Brain (organoid and tissue), 16 donors: ENCODE measurements at places on chromosomes 5 and 9.

DNA sequence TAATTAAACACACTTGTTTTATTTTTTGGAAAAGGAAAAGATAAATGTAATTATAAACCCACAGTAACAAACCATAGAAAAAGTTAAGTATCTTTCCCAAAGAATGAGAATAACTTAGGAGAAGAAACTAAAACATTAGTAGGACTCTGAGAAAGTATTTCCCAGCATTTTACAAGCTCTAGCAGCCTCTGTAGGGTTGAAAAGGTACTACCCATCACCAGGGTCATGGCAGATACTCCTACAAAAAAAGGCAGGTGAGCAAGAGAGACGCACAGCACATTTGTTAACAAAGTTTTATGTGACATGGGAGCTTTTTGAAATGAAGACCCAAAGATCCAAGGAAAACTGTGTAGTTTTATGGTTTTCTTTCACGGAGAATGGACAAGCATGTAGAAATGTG lies 77.7 kb upstream of the FAM169A start:
- DNase-seq: no peak

DNA sequence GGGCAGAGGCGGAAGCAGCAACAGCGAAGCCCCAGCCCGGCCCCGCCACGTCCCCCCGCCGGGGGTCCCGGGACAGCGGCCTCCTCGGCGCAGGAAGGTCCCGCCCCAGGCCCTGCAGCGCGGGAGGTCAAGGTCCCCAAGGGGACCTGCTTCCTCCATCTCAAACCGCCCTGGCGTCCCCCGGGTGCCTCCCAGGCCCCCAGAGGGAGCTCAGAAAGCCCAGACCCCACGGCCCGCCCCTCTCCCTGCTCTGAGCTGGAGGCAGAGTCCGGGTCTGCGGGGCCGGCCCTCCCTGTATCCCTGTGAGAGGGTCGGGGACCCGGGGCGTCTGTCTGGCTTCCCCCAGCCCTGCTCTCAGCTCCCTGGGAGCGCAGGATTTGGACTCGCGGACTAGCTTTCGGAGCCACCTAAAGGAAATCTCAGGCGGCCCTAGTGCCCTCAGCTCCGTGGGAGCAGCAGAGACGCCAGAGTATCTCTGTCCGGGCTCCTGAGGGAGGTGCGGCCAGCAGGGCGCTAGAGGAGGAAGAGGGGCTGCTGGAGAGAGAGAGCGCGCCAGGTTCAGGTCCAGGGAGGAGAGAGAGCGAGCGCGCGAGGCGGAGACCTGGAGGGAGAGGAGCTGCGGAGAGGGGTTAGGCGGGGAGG lies 30.7 kb downstream of the EXOC3 start:
- DNase-seq: peak; percentile 6

DNA sequence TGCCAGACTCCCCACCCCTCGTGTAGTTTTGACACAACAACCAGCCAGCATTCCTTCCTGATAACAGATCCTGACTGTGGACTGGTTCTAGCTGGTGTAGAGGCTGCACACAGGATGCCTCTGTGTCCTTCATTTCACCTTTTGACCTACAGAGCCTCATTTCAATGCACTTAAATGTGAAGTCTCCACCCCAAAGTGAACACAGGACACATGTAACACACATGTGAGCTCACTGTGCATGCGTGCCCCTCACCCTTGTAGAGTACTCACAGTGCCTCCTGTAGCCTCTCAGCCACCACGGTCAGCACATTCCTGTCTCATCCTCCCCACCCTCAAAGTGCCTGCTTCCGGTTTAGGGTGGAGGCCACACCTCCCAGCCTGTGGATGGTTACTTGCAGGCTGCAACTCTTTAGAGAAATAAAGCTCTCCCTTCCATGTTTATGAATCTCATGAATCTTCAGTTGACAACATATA lies 11.6 kb upstream of the NKD2 start:
- no peak for DNase-seq

- no peak for DNase-seq
Observed at GRCh38 chr5:56456002-56456401, 222.9 kb upstream of the ANKRD55 start.

DNA sequence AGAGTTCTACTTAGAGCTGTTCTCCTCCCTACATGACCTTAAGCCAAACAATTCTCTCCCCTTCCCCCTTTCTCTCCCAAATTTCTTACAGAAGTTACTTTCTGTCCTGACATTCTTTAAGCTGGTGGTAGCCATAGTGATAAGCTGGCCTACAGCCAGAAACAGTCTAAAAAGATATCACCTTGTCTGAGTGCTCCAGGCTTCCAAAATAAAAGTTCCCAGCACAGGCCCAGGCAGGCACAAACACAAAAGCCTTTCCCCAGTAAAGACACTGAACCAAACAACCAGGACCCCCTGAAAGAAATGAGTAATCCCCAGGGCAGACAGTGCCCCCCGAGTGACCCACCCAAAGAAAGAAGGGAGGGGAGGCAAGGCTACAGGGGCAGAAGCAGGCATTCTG lies 19.2 kb downstream of the SIL1 start:
- peak; percentile 58 for DNase-seq

DNA sequence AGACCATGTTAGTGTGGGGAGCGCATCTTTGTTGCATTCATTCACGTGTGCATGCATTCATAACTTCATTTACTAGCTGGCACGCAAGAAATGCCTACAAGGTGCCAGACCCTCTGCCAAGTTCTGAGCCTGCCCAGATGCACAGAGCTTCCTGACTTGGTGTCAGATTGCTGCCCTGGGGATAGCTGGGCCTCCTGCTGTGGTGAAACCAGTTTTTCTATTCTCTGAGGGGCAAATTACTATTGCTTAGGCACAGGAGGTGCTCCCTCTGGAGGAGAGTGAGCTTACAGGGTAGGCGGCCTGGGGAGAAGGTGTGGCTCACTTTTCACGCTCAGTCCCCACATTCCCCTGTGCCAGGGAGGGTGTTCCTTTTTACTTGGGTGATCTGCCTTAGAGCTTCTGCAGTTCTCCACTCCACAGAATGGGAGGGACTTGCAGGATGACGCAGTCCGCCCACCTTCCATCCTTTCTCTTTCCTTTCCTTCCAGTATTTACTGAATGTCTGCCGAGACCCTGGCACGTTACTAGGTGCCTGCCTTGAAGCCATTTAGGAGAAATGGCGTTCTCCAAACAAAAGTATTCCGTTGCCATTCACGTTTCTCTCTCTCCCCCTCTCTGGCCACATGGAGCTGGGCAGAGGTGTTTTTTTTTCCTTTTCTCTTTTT lies 27.9 kb upstream of the CTNNA1 start:
- peak; percentile 42 for DNase-seq

- DNase-seq: no peak
Observed at GRCh38 chr5:32147959-32148358, 26.2 kb downstream of the GOLPH3 start.

GRCh38 chr9:4106760-4107143 lies 193.1 kb downstream of the GLIS3 start:
- DNase-seq: no peak

- no peak for DNase-seq
Observed at GRCh38 chr5:133119233-133119711, 67.5 kb downstream of the HSPA4 start.

DNA sequence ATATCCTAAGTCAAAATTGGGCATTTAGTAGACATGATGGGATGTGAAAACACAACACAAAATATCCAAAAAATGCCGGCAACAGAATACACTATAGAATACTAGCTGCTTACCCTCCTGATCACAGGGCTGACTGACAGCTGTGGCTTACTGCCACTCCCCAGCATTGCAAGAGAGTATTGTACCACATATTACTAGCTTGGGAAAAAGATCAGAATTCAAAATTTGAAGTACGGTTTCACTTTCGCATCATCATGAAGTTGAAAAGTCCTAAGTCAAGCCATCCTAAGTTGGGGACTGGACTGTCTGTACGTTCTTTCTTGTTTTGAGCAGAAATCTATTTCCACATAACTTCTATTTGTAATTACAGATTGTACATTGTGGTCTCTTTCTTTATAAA lies 851.4 kb downstream of the MAT2B start:
- DNase-seq: no peak

- peak; percentile 56 for DNase-seq
Observed at GRCh38 chr9:77024776-77025545, 5.5 kb downstream of the FOXB2 start.

DNA sequence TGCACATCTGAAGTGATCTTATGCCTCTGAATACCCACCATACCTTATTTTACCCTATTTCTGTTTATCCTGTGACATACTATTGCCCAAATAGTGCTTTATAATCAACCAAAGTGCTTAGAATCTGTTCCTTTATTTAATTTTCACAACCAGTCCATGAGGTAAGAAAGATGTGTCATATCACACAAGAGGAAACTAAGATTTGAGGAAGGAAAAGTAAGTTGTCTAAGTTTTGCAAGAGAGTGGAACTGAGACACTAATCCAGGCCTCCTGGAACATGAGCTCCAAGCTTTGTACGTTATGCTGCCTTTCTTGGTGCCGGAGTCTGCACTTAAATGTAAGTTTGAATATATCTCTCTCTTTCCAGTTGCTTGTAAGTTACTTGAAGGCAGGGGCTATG lies 17.2 kb downstream of the KDM3B start:
- DNase-seq: no peak

DNA sequence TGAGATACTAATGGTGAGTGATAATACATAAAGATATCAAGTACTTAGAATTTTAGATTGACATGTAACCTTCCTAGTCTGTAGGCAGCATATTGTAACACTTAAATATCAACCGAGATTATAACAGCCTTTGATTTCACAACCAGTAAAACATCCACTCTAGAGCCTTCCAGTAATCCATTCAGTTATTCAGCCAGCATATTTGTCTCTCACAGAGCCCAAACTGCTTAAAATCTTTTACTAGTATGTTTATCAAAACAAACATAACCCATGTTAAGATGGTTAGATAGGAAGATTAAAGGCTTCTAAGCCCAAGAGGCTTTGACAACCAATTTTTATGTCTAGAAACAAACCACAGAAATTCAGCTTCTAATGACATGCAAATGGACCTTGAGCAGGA lies 177.9 kb upstream of the FST start:
- DNase-seq: no peak

DNA sequence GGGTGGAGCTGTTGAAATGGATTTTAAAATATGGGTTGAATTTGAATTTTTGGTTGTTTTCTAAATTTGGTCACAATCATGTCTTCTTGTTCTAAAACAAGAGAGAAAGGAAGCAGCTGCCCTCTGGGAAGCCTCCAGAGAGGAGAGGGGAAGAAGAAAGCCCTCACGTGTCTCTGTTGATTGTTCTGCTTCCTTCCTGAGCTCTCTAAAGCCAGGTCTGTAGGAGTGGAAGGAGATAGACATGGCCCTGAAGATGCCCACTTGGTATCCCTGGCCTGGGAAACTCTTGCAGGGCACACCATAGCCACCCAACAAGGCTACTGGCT lies 59.6 kb downstream of the GALNT12 start:
- no peak for DNase-seq

- DNase-seq: no peak
Observed at GRCh38 chr5:93886917-93887361, 145.5 kb upstream of the POU5F2 start.

GRCh38 chr9:87656485-87656884 lies 69.4 kb upstream of the CTSL start:
- DNase-seq: no peak

DNA sequence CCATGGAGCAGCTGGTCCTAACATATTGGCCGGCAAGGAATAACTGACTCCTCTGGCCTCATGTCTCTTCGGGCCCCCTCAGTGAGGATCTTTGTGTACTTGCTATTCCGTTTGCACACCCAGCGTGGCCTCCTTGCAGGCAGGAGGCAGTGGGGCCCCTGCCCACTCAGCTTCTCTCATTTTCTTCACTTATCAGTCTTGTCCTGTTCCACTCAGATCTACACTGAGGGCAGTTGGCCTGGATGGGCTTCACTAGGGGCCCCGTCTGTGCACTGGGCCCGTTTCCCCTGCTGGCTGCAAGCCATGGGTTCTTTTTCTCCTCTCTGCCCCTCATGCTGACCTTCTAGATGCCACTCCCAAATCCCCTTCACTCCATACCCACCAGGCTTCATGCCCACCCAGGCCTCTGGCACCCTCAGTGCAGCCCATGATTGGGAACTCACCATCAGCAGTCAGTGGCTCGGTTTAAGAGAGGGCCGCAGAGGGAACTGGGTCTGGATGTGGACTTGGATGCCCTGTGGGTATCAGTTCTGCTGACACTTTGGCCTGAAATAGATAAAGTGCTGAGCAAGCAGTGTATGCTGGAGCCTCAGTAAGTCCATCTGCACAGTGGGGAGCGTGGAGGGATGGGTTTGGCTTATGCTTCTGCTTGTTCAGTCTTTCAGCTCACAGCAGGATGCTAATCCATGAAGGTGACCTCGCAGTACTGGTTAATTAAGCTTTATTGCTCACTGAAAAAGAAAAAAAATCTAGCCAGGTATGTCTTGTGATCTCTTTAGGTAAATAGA lies 57.9 kb downstream of the ERBIN start:
- no peak for DNase-seq

DNA sequence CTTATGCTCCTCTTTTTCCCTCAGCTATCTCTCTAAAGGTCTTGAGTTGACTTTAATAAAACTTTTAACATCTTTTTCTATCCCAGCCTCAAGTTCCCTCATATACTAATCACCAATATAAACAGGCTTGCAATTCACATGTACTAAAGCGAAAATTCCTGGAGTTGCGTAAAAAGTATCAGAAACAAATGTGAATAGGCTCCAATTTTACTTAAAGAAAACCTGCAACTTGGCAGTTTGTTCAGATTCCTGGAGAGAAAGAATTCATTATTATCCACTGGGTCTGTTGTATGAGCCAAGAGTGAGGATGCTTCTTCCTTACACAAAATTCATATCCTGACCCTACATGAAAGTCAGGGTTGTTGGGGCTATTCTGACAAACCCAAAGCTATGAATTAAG lies 384.2 kb downstream of the DTWD2 start:
- no peak for DNase-seq

DNA sequence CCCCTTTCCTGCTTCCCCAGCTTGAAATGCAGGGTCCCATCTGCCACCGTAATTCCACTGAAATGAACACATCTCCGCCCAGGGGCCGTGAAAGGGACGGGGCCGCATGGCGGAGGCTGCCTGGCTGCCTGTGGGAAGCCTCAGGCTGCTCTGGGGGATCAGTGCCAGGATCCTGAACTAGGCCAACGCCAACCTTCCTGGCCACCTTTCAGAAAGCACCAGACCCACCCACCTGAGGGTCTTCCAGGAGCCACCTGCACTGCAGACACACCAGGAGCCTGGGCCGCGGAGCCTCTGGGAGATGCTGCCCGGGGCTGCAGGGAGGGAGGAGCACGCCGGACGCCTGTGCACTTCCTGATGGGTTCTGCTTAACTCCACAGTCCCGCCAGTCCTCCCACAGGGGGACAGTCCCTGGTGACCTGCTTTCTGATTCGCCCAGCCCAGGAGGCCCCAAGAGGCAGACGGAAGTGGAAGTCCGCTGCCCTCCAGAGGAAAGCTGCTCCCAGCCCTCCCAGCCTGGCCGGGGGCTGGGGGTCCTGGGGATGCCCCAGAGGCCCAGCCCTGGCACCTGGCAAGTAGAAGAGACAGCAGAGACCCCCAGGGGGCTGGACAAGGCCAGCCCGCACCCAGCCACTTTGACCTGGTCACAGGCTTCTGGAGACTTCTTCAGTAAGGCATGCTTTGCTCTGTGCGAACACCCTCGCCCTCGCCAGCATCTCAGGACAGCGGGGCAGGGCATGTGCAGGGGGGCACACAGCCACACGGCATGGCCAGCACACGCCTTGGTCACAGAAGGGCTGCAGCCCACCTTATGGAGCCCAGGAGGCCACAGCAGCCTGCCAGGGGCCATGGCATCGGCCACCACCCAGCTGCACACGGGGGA lies at the start of gene CARD9:
TSS of gene CARD9 (minus strand) at position 370 of the 883 bp plus-strand sequence. CDS start 1,591 bp downstream, outside the sequence.
- peak; percentile 30 for DNase-seq
